ENCODE measurements at places on chromosomes 3 and 15.
A peak's percentile ranks its signal among the peaks of the same experiment; 100 is the strongest.

- DNase-seq, result no peak
These were observed 235.7 kb downstream of the THRB start for GRCh38 chr3:24258727-24259600.

- peak; percentile 41 for DNase-seq
These were observed 210.6 kb upstream of the ZPLD1 start for GRCh38 chr3:102224171-102224570.

- peak; percentile 11 for DNase-seq
These were observed 205.9 kb downstream of the DTWD1 start for GRCh38 chr15:49826640-49827234.

- no peak for DNase-seq
These were observed 1094.6 kb downstream of the ROBO2 start for GRCh38 chr3:78134496-78134895.

DNA sequence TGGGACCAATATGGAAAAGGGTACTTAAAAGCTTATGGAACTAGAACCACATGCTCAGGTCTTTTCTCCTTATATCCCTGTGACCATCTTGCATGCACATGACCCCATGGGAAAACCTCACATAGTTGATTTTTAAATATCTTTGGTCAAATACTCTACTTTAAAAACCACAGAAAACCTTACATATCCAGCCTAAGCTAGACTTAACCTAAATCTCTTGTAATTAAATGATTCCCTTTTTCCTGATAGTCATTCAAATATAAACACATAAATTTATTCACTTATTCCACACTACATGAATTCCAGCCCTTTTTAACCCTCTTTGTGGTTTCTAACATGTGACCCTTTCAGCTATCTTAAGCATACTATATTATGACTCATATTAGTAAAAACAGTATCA is 46.8 kb downstream of the DNAJC13 start:
- peak; percentile 66 for DNase-seq

DNA sequence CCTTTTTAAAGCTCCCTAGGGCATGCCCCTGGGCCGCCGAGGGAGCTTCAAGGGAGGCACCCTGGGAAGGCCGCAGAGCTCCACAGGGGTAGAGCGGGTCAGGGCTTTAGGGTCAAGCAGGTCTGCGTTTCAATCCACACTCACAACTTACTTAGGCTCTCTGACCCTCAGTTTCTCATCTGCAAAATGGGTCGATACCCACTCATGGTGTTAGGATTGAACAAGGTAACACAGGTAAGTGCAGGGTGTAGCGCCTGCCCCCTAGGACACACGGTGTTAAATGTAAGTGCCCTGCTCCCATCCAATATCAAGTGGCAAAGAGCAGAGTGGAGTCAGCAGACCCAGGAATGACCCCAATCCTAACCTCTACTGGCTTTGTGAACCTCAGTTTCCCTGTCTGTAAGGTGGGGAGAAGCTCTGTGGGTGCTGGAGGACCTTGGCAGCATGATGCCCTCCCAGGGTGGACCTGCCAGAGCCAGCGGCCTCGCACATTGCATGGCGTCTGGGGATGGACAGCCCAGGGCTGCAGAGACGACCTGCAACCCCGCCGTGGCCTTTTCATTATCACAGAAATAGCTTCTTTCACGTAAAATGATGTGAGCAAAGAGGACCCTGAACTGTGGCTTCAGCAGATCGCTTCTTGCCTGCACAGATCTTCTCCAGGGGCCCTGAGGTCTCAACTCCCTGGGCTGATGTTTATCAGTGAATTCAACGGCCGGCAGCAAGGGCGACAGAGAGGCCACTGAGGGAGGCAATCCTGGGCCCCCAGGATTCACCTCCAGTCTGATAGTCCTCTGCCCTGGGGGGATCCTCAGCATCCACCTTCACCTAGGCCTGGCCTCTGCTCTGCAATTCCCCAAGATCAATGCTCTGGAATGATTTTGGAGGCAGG is 138.5 kb downstream of the CHSY1 start:
- DNase-seq, result no peak

DNA sequence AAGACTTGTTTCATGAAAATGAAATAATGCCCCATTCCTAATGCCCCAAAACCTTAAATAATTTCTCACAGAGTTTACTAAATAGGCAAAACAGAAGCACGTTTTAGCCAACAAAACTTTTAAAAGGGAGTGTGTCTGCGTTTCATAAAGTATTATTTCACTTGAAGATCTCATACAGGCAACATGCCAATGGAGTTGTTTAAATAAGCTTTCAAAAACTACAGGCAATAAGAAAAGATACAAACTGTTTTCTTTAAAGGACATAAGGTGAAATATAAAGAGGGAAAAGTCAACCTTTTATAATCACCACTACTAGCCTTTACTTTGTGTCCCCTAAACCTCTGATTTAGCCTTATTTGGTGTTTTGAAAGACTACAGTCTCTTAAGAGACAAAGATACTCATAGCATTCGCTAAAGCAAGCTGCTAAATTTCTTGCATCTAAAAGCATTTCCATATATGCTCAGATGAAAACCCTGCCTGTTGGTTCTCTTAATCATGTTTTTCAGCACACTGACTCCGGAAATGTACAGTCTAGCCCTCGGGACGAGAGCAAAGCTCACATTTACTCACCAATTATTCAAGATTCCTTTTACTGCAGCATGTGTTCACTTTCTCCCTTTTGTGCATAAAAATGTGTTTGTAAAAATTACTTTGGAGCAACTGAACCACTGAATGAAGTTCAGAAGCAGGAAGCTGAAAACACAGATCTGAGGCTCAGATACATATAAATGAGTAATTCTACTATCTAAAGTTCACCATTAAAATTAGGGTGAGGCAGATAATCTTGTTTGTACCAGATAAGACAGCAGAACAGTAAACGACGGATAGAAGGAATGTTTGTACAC is 119.0 kb downstream of the GOLIM4 start:
- DNase-seq, result no peak

- DNase-seq, result peak; percentile 3
These were observed 267.0 kb downstream of the PLCL2 start for GRCh38 chr3:17151598-17152373.

DNA sequence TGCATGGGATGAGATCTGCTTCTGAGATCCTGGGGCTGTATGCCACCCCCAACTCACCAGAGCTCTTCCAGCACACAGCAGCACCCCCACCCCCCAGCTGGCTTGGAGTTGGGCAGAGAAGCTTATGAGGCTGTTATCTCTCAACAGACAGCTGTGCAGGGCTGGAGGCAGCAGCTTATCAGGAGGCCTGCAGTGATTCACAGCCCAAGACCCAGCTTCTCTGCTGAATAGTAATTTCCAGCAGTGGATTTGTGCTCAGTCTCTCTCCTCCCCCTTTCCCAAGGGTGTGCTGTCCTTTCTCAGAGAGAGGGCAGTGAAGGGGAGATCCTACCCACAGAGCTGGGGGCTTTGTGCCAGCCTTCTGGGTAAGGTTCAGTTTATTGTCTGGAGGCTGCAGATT is 2.1 kb downstream of the RPP25 start:
- peak; percentile 40 for DNase-seq

GRCh38 chr15:68987676-68988075 is 26.8 kb upstream of the NOX5 start:
- peak; percentile 8 for DNase-seq

GRCh38 chr3:170869645-170870593 is at the start of gene RPL22L1:
Gene RPL22L1, minus strand, starts transcription at chr3:170870195. Its CDS starts 28 bp downstream, at chr3:170870167.
- DNase-seq, result peak; percentile 96

- DNase-seq, result no peak
These were observed 5.2 kb upstream of the TCF12 start for GRCh38 chr15:56913241-56913640.

DNA sequence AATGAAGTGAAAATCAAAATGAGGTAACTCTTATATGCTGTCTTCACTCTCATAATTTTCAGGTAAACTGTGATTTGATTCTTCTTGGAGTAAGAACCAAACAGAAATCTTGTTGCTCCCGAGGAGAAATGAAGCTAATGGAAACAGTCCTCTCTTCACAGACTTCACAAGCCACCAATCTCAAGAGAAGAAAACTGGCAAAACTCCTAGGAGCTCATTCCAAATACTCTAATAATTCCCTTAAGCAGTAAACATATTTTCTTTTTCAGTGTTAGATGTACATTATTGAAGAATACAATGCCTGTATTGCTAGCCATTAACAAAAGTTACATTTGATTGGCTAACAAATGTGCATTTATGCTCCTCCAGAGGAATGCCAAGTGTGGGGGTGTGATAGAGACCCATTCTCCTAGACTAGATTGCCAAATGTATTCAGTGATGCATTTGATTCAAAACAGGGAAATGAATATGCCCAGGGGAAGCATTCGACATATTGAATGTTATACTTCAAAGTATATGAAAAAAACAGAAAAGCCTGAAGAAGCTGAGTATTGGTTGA is 11.8 kb upstream of the RIOX2 start:
- DNase-seq, result no peak

Measured in fibroblast of skin of right quadriceps (primary cell).